ENCODE measurements at places on chromosomes 11 and 22.

DNA sequence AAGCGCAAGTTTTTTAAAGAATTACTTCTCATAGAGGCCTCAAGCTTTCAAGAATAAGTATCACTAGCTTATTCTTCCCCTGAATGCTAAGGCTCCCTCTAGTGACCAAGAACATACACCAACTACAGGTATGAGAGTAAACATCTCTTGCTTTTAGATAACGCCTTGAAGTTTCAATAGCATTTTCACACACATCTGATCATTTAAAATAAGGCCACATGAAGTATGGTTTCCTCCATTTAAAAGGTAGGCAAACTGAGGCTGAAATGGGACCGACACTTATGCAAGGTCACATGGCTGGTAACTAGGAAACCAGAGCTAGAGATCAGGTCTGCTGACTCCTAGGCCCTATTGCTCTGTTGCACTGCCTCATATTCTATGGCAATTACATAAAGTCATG is 66.5 kb downstream of the CCDC34 start:
- DNase-seq = peak; percentile 65

DNA sequence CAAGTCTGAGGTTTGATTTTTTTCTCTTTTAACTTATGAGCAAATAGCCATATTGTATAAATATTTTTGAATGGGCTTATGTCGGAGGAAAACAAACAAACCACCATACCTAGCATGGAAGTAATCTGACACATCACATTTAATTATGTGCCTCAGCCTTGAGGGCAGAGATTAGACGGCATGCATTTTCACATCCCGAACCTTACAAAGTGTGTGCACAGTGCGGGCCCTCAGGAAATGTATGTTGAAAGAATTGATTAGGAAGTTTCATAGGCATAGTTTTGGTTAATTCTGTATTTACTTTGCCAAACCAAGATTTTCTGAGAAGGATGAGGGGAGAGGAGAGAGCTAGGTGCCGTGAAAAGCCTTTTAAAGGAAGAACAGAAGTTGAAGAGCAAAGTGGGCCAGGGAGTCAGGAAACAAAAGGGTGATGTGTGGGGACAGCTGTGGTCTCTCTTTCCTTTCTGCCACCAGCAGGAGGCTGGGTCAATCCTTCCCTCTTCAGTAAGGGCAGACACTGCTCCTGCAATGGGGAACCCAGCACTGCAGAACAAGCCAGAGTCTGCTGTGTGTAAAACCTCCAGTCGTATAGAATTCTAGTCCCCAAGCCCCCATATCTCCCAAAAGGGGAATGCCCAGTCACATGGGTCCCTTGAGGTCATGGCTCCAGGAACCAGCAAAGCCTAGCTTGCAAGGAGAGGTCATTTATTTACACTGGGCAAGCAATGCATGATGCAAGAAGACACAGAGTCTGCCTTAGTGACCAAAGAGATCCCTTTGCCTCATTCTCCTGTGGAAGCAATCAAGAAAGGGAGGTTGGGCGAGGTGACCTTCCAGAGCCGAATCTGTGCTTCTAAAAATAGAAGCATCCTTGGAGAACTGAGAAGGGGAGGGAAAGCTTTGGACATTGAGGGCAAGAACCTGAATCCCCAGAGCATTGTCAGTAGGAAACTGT is 71.1 kb upstream of the OLFML1 start:
- DNase-seq = no peak

- no peak for DNase-seq
Measured at GRCh38 chr11:16030664-16031063, 325.7 kb downstream of the SOX6 start.

DNA sequence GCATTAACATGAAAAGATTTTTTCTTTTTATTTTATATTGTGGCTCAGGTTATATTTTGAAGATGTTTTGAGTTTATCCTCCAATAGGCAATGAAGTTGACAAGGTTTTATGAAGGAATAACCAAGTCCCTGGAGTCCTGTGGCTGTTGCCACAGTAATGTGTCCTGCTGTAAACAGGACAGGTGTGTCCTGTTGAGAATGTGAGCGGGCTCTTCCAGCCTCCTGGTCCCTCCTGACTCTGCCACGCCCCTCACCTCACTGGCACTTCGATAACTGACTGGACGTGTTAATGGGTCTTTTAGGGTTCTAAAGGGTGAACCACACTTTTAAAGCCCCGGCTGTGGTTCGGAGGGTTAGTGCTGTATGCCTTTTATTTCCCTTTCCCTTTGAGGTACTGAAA is 47.8 kb upstream of the OR4B1 start:
- no peak for DNase-seq

GRCh38 chr11:93850594-93851018 is at the start of gene VSTM5:
Gene VSTM5 (minus strand): TSS chr11:93850618. CDS start chr11:93850502, 116 bp downstream.
- peak; percentile 30 for DNase-seq

DNA sequence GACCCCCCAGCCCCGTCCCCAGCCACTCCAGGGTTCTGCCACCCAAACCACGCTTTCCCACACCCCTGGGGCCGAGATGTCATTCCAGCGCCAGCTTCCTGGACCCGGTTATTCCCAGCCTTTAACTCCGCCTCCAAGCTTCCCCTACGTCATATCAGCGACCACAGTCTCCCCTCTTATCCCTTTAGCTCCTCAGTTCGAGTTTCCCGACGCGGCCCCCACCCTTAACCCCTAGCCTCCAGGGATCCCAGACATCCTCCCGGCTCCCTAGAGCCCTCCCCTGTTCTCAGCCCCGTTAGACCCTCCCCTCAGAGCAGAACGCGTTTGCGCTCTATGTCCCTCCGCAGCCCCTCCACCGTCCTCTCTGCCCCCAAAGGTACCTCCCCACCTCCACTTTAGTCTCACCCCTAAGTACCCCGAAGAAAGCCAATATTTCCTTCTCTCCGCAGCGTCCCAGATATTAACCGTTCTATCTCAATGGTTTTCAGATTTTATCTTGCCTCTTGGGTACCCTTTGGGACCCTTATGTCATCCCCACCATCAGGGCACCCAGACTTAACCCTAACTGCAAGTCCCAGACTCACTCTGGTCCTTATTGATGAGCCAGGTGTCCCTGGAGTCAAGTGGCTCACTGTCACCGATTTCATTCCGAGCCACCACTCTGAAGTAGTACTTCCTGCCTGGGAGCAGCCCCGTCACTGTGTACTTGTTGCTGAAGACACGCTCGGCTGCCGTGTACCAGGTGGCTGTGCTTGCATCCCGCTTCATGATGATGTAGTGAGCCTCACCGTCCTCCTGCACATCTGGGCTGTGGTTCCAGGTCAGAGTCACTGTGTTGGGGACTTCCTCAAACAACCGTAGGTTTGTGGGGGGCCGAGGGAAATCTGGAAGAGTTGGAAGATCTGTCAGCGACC is 8.0 kb downstream of the TMEM86A start:
- peak; percentile 38 for DNase-seq

DNA sequence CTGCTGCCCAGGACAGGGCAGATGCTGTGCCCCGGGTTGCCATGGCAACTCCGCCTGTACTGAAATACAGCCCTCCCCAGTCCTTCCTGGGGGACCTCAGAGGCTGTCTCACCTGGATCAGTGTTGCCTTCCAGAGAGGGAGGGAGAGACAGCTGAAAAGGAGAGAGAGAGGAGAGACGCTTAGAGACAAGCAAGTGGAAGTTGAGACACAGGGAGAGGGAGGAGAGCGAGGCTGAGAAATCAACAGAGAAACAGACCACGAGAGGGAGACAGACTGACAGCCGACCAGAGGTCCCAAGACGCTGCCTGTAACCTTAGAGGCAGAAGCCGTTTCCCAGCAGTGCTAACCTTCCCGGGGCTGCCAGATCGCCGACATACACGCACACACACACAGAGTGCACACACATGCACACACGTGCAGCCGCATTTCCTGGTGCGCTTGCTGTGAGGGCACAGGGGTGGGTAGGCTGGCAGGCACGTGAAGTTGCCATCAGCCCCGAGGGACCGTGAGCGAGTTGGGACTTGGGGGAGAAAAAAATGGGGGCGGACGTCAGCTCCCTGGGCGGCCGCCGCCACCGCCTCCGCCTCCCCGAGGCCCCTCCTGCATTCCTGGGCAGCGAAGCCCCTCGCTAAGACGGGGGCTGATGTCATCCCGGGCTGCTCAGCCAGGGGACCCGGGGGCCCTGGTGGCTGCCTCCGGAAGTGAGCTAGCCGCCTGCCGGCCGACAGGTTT is 88.6 kb upstream of the CRYBB3 start:
- peak; percentile 77 for DNase-seq

DNA sequence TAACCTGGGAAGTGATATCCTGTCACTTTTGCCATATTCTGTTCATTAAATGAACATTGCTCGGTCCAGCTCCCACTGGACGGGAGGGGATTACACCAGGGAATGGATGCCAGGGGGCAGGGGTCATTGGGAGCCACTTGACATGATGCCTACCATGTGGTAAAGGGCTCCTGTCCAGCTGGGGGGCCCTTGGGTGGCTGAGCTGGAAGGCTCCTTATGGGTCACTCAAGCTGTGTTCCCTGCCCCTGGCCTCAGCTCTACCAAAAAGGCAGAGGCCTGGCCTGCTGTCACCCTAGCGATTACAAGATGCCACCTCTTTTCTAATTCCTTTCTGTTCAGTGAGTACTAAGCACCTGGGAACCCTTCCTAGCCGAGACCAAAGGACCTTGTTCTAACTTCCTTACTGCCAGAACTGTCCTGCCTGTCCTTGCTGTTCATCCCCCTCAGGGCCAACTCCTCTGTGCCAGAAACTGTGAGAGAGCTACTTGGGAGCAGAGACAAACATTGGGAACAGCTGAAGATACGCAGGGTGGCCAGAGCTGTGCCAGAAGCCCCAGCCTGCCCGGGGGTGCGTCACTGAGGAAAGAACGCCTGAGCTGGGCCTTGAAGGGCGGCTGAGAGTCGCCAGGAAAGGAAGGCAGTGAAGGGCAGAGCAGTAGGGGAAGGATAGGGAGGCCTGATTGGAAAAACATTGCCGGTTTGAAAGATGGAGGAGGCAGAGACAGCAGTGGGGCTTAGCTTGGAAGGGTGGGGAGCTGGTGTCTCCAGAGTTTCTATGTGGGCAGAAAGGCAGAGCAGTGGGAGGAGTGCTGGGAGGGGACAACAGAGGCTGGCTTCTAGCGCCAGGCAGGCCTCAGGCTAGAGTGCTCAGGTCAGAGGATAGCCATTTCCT is 12.7 kb upstream of the UVRAG start:
- no peak for DNase-seq

DNA sequence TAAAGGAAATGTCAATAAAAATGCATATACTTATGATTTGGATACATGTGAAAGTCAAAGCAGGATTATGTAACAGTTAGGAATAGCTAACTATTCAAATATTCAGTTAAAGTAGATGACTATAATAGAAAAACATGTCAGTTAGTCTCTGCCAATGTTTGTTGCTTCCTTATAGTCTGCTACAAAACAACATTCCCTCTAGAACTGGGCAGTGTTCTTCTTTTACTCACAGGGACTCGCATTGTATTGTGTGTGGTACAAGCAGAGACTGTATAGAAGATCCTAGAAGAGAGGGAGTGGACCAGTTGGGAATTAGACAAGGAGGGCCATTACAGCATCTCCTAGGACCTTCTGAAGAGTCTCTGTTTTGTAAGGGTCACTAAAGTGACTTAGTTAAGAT is 10.6 kb downstream of the ACAT1 start:
- DNase-seq = no peak

- no peak for DNase-seq
Measured at GRCh38 chr11:95138448-95138847, 48.8 kb downstream of the ENDOD1 start.

GRCh38 chr11:120271672-120272071 is 31.7 kb downstream of the POU2F3 start:
- no peak for DNase-seq

- peak; percentile 64 for DNase-seq
Measured at GRCh38 chr11:84901991-84902390, 725.2 kb downstream of the DLG2 start.

- no peak for DNase-seq
Measured at GRCh38 chr11:65629579-65629978, 8.3 kb upstream of the SIPA1 start.

GRCh38 chr11:122275508-122275907 is 159.5 kb upstream of the BLID start:
- no peak for DNase-seq

DNA sequence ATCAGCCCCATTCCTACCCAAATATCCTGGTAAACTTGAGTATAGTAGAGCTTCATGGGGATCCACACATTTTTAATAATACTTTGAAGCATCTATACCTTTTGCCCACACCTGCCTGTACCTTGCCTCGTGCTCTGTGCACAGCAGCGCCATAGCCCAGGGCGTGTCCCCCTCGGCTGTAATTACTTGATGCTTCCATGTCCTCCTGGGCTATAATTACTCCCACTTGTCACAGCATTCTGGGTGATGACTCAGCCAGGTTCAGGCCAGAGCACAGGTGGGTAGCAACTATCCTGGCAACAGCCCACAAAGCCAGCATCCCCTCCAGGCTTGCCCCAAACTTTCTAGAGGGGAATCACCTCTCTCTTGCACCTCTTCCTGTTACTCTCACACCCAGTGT is 23.7 kb upstream of the SLC36A4 start:
- DNase-seq = no peak

GRCh38 chr11:85626496-85626895 is 648 bp downstream of the DLG2 start:
- DNase-seq = no peak

DNA sequence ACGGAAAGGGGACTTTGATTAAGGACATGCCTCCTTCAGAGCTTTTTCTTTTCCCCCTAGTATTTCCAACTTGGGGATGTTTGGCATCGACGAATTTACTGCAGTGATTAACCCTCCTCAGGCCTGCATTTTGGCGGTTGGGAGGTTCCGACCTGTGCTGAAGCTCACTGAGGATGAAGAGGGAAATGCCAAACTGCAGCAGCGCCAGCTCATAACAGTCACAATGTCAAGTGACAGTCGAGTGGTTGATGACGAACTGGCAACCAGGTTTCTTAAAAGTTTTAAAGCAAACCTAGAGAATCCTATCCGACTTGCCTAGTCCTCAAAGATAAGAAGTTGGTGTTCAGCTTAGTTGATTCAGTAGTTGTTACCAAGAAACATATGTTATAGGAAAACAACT is 78.4 kb downstream of the PDHX start:
- no peak for DNase-seq

DNA sequence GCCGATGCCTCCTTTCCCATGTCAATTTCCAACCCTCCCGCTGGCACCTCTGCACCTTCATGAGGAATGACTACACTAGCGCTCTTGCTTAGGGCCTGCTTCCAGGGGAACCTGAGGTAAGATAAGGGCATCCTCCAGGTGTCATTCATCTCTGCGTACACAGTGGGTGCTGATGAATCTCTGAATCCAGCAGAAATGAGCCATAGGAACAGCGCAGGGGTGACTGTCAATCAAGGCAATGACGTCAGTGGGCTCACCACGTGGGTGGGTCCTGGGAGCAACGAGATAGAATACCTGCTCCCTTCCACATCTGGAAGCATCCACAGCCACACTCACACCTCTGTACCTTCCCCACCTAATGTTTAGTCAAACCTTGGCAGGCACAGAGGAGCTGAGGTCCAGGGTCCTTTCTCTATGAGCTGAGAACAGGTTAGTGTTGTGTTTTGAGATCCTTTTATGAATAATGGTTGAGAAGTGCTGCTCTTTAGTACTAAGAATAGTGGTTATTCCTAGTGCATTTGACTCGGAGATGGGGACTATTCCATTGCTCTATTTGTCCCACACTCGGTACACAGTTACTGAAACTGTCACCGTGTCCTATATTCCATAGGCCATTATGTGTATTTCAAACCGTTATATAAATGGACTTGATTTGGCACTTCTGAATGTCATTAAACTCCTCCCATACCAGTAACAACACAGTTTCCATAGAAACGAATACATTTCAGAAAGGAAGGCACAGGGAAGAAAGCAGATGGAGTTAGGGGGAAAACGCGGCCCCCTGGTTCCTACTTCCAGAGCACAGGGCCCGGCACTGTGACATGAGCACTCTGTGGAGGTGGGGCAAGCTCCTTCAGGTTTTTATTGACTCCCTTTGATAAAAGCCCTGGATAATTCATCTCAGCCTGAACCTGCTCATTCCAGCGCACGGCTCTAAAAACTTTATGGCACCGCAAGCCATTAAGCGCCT is 193.4 kb downstream of the ST3GAL4 start:
- DNase-seq = no peak

All from fibroblast of skin of back (primary cell).